ENCODE measurements at places on chromosomes 2 and 18.

- no peak overlapping the region for H3K27ac ChIP-seq
- no peaks in the 10 kb centered on the region for H3K36me3 ChIP-seq
- peaks cover 2% of the 10 kb centered on the region for H3K4me1 ChIP-seq
- peaks cover 6% of the 10 kb centered on the region for H3K27me3 ChIP-seq
These were observed 29.7 kb downstream of the XDH start for GRCh38 chr2:31384771-31385276.

GRCh38 chr2:46499392-46499785 lies 20.0 kb downstream of the TMEM247 start:
- peak overlapping the region; percentile 92 for H3K4me3 ChIP-seq
- no peaks in the 10 kb centered on the region for H3K36me3 ChIP-seq
- no peaks in the 10 kb centered on the region for H3K27me3 ChIP-seq
- no peak for DNase-seq

- peaks cover 8% of the 10 kb centered on the region for H3K36me3 ChIP-seq
- H3K27me3 ChIP-seq, result no peaks in the 10 kb centered on the region
- H3K27ac ChIP-seq, result peak overlapping the region; percentile 95
- no peak for DNase-seq
These were observed 980 bp upstream of the PPP4R1 start for GRCh38 chr18:9615280-9615797.

DNA sequence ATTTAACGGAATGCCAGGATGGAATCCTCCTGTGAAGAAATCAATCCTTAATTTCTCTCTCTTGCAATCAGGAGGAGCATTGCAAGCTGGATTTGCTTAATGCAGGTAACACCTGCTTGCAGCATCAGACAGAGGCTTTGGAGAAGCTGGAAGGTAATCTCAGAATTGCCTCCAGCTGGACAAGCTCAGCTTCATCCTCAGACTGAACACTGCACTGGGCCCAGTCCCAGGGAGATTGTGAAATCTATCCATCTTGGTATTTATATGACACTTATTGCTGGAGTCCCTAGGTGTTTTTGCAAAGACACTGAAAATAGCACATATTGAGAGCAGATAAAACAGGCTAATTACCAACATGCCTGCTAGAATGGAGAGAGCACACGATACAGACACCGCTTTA lies 179.4 kb upstream of the SESTD1 start:
- H3K27ac ChIP-seq, result no peak overlapping the region
- no peak overlapping the region for H3K4me3 ChIP-seq
- H3K36me3 ChIP-seq, result no peaks in the 10 kb centered on the region

DNA sequence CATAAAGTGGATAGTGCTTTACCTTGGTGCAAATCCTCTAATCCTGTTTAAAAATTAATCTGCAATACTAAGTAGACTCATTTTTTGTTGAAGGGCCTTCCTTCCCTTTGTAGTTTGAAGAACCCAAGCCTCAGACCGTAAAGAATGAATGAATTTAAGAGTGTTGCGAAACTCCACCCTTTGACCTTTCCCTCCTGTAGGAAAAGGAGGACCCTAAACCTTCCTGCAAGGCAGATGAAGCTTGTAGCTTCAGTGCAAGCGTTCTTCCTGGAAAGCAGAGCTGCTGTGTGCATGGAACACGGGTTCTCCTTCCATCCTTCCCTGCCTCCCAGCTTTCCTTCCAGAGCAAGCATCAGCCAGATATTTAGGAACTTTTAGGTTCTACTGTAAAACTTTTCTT lies 1.7 kb downstream of the IMPA2 start:
- DNase-seq, result no peak
- no peaks in the 10 kb centered on the region for H3K27me3 ChIP-seq
- H3K36me3 ChIP-seq, result no peaks in the 10 kb centered on the region
- no peak overlapping the region for H3K27ac ChIP-seq
